ENCODE measurements at places on chromosomes 12 and 14. TPM values are rescaled to one million over a fixed set of nuclear protein-coding genes. Genes with fewer than 3 reads are reported as not detected.

The GYS2 gene
- 0.24 TPM for total RNA-seq

The CD163 gene
- not detected for total RNA-seq

The TTC6 gene
- total RNA-seq, result not detected

The GPRC5D gene
- total RNA-seq, result not detected

The RAD51AP1 gene
- 33.0 TPM for total RNA-seq

The ACVRL1 gene
- total RNA-seq, result not detected

The FCF1 gene
- total RNA-seq, result 58.0 TPM

The SSPN gene
- not detected for total RNA-seq

The ZDHHC22 gene
- total RNA-seq, result not detected

The LRRK2 gene
- not detected for total RNA-seq

The TAS2R10 gene
- total RNA-seq, result 0.39 TPM

The TMEM52B gene
- not detected for total RNA-seq

The C1R gene
- 3.3 TPM for total RNA-seq

The IGFBP6 gene
- total RNA-seq, result not detected

The ALDH2 gene
- total RNA-seq, result 0.07 TPM

The DPF3 gene
- total RNA-seq, result 11.6 TPM

The PRKD1 gene
- not detected for total RNA-seq

The GLIPR1 gene
- total RNA-seq, result 37.2 TPM

The C12orf42 gene
- total RNA-seq, result 0.98 TPM

The DTX3 gene
- 25.7 TPM for total RNA-seq

The PSMC6 gene
- 99.0 TPM for total RNA-seq

The HHIPL1 gene
- 0.05 TPM for total RNA-seq
